ENCODE measurements at places on chromosomes 12 and 14.

DNA sequence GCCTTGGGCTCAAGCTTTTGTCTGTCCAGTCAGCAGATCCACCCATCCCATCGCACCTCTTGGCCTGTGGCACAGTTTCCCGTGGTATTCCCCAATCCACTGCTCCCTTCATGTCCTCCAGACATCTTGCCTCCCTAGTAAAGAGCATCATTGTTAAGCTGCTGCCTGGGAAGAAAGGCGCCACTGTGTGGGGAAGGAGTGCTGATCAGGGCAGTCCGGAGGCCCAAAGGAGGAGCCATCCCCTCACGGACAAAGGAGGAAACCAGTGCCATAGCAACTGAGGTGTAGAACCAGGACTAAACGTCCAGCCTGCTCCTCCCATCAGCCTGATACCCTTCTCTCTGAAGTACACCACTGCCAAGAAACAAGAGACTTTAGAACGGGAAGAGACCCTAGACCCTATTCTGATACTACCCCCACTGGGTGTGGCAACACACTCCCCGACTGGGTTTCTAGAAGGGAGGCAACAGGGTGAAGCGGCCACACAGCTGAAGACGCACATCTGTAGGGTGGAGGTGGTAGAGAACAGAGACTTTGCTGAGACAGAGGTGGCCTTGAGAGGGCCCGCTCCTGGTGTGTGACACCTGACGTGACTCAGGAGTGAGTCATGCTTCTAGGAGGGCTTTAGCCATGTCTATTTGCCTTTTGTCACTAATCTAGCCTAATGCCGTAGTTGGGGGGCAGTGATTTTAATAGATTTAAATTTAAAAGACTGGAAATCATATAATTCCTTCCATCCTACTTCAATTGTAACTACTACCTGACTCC, 185.0 kb downstream of the DPF3 start:
- DNase-seq = no peak

GRCh38 chr14:38208618-38209562, 1.2 kb downstream of the SSTR1 start:
- DNase-seq = no peak

- DNase-seq = no peak
These were observed 235.8 kb downstream of the SSPN start for GRCh38 chr12:26431211-26431610.

DNA sequence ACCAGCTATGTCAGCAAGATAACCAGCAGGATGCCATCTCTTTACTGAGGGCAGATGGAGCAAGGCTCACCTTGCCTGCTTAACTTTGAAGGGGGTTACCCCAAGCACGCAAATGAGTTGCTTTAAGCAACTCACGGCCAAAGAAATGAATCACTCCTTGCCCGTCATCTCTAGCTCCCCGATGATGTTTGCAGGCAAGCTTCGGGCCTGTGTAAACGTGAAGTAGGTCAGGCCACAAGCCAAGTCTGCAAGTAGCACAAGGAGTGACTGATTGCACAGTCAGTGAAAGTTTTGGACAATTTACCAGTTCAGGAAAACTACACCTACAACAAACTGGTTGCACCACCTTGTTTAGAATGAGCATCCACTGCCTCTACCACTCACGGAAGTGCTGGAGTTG, 699.7 kb upstream of the TBX3 start:
- DNase-seq = no peak

GRCh38 chr14:27223906-27224305, 626.1 kb upstream of the NOVA1 start:
- no peak for DNase-seq

- no peak for DNase-seq
These were observed 31.7 kb upstream of the KCNH3 start for GRCh38 chr12:49507139-49507538.
